ENCODE measurements at places on chromosomes 6 and 20.
A peak's percentile ranks its signal among the peaks of the same experiment; 100 is the strongest.

DNA sequence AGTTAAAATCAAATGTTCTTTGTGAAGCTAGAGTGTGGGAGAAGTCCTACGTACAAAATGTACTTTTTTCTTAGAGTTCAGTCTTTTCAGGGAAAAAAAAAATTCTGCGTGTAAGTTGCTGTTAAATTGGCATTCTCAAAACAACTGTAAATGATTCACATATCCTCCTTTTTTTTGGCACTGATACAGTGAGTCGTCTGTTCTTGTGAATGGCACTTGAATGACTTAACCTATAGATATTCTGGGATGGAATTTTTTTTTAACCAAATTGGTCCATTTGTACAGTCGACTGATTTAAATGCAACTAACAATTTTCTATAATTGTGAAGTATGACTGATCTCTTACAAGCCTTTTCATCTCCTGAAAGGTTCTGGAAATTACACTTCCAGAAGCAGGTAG, 5.5 kb upstream of the JAG1 start:
- DNase-seq, result no peak

GRCh38 chr20:48653706-48654051, 174.1 kb downstream of the PREX1 start:
- no peak for DNase-seq

- no peak for DNase-seq
These were observed 674.6 kb upstream of the AGPAT4 start for GRCh38 chr6:161948462-161948861.

DNA sequence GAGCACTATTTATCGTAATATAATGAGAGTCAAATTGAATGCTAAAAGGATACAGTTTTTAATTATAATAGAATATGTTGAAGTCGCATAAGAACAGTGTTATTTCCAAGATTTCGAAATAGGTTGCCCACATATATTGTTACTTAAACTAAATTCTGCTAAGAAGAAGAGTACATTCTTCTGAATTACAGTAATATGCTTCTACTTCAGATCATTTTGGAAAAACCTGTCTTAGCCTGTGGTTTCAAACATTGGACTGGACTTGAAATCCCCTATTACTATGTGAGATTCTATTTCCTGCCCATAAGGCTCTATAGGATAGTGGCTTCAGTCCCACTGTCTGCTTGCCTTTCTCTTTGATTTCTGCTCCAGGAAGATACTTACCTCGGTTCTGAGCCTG, 137.2 kb downstream of the B3GAT2 start:
- DNase-seq, result no peak

GRCh38 chr6:113184736-113185135, 672.4 kb upstream of the MARCKS start:
- no peak for DNase-seq

DNA sequence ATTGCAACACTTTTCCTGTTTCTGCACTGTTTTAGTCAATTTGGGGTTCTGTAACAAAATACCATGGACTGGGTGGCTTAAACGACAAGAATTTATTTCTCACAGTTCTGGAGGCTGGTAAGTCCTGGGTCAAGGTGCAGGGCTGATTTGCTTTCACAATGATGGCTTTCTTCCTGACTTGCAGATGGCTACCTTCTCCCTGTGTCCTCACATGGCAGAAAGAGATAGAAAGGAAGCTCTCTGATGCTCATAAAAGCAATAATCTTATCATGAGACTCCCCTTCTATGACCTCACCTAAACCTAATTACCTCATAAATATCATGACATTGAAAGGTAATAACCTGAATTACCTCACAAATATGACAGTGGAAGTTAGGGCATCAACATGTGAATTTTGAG, 511.5 kb upstream of the CITED2 start:
- no peak for DNase-seq

- DNase-seq, result no peak
These were observed 565.9 kb upstream of the RNF217 start for GRCh38 chr6:124396361-124396760.

GRCh38 chr6:158654960-158655489, 5.2 kb downstream of the SYTL3 start:
- peak; percentile 55 for DNase-seq

- DNase-seq, result no peak
These were observed 61.8 kb downstream of the FAM229B start for GRCh38 chr6:112149236-112149635.

- DNase-seq, result no peak
These were observed 223.1 kb upstream of the SLC35B3 start for GRCh38 chr6:8658416-8658815.

GRCh38 chr20:57594092-57594951, 25.9 kb downstream of the ZBP1 start:
- DNase-seq, result peak; percentile 47

DNA sequence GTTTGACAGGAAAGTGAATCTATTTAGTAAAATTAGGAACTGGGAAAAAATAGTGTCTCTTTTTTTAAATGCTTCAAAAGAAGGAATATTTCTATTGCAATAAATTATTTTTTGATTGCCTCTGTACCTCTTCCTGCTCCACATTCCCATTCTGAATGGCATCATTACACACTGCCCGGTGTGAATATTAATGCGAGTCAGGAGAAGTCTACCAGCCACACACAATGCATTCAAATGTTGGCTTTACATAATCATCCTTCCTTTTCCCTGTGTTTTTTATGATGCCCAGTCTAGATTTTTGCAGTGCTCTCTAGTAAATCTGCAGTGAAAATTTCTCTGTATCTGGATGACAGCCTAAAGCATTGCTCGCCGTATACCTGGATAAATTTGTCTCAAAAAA, 118.9 kb downstream of the SAMD5 start:
- no peak for DNase-seq

DNA sequence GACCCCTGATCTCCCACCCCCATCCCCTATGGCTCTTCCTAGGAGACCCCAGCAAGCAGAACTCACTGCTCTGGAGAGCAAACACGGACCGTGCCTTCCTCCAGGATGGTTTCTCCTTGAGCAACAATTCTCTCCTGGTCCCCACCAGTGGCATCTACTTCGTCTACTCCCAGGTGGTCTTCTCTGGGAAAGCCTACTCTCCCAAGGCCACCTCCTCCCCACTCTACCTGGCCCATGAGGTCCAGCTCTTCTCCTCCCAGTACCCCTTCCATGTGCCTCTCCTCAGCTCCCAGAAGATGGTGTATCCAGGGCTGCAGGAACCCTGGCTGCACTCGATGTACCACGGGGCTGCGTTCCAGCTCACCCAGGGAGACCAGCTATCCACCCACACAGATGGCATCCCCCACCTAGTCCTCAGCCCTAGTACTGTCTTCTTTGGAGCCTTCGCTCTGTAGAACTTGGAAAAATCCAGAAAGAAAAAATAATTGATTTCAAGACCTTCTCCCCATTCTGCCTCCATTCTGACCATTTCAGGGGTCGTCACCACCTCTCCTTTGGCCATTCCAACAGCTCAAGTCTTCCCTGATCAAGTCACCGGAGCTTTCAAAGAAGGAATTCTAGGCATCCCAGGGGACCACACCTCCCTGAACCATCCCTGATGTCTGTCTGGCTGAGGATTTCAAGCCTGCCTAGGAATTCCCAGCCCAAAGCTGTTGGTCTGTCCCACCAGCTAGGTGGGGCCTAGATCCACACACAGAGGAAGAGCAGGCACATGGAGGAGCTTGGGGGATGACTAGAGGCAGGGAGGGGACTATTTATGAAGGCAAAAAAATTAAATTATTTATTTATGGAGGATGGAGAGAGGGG, 1.4 kb downstream of the LTA start:
- DNase-seq, result no peak

- peak; percentile 75 for DNase-seq
These were observed 12.7 kb downstream of the ZCCHC3 start for GRCh38 chr20:309841-310644.

All from T-cell (primary cell).